ENCODE measurements at places on chromosomes 6 and 20.

DNA sequence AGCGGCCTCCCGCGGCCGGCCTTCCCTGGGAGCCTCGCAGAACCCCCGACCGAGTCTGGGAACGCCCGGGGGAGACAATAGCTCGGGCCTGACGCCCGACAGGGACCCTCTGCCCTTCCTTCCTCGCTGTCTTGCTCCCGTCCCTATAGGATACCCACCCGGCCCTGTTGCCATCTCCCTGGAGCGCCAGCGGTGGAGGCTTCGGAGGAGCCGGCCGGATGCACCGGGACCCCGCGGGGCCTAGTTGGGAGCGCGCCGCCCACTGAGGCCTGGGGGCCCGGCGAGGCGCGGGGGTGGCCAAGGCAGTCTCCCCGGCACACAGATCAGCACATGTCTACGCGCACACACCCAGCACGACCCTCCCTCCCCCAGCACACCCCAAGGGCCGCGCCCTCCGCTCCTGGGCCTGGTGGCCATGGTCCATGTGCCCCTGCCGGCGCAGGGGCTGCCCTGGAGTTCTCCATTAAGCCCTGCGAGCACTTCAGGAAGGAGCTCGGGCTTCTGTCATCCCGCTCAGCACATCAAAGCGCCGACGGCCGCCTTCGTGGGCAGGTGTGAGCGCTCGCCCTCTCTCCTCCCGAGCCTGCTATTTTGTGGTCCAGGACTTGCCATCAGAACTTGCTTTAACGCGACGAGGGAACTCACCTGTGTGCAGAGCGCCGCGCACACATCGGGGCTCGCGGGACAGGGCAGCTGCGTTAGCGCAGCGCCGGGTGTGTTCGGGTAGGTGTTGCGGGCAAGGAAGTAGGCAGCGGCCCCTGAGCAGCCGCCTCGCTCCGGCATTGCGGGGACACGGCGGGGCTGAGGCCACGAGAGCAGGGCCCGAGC, 3.7 kb downstream of the FOXF2 start:
- DNase-seq, result no peak

- DNase-seq, result no peak
Measured at GRCh38 chr6:107460083-107460631, 793 bp upstream of the PDSS2 start.

DNA sequence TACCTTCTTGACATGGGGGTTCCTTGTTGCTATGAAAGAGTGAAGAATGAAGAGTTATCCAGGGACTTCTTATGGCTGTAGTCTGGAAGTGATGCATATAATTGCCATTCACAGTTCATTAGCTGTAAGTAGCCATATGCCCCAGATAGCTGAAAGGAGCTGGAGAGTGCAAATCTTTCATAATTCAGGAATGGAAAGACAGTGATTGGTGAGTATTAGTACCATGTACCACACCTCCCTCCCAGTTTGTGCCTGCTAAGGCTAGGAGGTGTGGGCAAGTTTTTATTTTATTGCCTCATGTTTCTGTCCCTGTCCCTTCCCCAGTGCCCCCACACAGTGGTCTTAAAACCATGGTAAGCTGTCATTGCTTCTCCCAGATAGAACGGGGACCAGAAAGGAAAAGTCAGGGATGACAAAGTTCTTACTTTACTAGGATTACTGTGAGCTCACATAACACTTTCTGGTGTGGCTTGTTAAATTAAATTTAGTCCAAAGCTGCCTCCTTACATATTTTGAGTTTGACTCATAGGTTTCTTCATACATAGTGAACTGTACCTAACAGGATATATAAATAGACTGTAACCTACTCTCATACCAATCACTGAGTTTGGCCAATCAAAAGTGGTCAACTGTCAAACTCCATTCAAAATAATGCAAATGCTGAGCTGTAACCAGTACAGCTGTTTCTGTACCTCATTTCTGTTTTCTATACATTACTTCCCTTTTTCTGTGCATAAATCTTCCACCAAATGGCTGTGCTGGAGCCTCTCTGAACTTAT, 119.4 kb downstream of the RFPL4B start:
- no peak for DNase-seq

DNA sequence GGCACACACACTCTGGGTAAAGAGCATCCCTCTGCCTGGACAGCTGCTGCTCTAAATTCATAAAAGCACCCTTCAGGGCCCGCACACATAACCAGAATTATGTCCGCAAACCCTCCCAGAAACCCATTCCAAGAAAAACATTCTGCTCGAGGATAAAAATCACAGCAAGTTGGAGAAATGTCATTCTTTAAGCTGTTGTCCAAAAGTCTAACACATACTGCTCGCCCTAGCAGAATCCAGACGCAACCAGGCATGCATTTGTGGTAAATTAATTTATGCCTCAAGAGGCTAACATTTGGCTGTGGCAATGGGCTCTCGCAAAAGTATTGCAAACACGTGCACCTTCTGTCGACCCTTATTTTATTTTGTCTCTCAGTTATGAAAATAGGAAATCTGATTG, 116.1 kb upstream of the INSM1 start:
- DNase-seq, result no peak

GRCh38 chr6:84688141-84688873, 76.1 kb downstream of the TBX18 start:
- DNase-seq, result no peak

- DNase-seq, result no peak
Measured at GRCh38 chr20:50562262-50562701, 52.1 kb downstream of the PTPN1 start.

DNA sequence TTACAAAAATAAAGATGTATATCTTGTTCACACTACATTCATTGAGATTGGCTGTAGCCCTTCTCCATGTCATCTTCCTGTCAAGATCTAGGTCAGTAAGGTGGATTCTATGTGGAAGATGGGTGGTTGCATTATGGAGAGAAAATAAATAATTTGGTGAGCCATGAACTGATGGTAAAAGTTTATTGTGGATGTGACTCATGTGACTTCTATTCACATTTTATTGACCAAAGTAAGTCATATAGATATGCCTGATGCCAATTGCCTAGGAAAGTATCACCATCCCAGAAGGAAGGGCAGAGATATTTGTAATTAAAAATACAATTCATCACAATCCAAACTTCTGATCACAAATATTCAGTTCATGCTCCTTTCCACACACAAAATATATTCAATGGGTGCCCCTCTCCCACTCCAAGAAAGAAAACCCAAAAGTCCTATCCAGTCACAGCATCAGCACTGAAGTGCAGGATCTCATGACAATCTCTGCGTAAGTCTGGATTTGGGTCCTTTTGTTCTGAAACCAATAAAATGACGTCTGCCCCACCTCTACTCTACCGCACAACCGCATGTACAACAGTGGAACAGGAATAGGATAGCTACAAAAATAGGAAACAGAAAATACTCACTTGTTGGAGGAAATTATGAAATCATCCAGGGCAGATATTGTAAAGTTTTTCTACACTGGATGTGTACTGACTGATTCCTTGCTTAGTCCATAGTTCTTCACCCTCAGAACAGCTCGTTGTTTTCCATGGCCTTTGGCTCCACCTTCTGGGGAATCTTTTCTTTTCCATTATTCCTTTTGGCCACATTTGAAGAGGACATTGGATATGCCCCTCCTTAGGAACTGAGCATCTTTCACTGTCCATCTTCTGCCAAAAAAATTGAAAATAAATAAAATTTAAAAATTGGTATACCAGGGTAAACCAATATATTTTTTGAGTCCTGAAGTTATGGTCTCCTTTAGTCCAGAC, 16.1 kb upstream of the SLC17A3 start:
- DNase-seq, result peak; percentile 23

DNA sequence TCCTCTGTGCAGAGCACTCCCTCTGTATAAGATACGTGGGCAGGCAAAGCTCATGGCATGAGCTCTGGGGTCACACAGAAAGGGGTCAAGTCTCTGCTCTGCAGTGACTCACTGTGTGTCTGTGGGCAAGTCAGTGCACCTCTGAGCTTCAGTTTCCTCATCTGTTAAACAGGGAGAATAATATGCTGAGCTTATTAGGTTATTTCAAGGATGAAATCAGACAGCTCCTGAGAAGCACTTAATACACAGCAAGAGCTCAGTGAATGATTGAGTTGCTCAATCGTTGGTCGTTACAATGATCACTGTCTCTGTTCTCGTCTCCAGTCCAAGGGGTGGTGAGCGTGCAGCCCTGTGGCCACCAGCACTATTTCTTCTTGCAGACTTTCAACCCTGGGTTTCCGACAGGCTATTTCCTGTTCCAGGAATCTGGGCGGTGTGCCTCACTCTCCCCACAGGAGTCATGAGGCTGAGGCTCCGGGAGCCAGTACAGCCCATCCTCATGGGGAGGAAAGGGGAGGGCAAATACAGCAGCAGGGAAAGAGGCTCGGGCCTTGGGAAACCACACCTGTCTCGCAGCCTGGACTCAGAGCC, 28.9 kb downstream of the KIAA1755 start:
- no peak for DNase-seq

DNA sequence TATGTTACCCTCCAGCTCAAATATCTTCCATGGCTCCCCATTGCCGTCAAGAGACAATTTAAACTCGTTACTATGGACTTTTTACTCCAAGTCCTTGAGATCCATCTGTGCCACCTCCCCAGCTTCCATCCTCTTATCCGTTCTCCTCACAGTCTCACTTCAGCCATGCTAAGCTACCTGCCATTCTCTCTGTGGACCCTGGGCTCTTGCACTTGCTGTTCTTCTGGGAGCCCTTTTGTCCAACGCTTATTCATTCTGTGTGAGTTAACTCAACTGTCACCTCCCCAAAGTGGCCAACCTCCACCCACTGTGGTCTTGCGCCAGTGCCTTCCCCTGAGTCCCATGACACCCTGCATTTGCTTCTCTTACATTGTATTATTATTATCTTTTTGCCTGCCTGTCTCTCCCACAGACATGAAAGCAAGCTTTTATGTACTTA, 132.4 kb downstream of the BCAS1 start:
- DNase-seq, result no peak

DNA sequence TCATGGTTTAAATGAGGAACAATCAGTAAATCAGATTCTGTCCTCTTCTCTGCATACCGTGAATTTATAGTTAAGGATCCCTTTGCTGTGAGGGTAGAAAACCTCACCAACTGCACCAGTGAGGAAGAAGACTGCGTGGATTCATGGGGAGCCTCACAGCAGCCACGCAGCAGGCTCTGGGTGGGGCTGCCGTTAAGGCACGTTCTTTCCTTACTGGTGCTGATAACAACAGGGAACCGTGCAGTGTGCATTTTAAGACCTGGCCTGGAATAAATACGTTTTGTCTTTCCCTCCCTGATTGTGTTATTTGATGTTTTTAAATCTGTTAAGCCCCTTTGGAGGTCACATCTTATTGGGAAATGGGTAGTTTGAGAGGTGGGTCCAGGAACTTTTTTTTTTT, 17.6 kb upstream of the MYLK2 start:
- no peak for DNase-seq

DNA sequence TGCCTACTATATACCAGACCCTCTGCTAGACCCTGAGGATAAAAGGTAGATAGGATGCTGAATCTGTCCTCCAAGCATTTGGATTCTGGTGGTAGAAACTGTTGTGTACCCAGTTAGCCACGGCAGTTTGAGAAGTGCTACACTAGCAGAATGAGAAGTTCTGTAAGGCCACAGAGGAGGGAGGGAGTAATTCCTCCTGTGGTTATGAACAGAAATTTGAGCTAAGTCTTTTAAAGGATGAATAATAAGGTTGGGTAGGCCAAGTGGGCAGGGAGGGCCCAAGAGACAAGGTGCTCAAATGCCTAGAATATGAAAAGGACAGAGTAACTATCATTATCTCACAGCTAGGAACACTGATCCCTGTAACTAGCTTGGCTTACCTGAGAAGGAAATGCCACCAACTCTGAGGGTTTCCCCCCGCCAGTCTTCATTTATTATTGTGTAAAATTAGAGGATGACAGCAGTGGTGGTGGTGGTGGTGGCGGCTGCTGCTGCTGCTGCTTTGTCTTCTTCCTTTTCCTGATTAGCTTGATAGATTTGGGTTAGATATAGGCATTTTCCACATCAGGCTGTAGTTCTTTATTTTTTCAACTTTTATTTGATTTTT, 243.3 kb downstream of the PRL start:
- no peak for DNase-seq

- no peak for DNase-seq
Measured at GRCh38 chr6:117677553-117678141, 2.4 kb downstream of the NUS1 start.

DNA sequence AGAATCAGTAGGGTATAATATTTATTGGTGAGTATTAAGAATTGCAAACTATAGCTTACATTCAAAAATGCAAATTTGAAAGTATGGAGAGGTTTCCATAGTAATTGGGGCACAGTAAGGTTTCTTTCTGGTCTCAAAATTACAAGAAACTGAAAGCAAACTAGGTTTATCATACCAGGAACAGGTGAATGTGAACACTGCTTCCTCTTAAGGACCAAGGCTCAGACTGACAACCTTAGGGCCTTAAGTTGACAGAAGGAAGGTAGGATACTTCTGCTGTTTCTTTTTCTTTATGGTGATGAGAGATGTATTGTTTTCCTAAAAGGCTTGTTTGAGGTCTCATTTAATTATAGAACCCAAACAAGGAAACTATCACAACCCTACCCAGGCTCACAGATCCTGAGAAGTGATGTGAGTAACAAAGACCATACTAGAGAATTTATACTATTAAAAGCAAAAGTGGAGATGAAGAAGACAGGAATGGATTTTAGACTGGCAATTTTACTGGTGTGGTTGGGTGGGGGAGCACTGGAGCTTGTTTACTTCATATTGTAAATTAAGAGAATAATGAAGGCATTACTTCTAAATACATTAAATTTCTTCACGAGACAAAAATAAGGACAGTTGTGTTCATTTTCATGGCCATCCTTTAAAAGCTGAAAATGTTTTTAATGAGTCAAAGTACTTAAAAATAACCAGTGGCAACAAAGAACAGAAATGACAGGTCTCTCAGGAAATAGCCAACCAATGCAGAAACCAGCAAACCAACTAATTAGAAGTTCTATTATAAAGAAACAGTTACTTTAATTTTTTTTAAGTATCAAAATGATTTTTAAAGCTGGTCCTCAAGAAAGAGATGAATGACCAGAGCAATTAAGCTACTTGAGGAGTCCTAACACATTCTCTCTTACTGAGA, 21.3 kb downstream of the STAU1 start:
- no peak for DNase-seq

DNA sequence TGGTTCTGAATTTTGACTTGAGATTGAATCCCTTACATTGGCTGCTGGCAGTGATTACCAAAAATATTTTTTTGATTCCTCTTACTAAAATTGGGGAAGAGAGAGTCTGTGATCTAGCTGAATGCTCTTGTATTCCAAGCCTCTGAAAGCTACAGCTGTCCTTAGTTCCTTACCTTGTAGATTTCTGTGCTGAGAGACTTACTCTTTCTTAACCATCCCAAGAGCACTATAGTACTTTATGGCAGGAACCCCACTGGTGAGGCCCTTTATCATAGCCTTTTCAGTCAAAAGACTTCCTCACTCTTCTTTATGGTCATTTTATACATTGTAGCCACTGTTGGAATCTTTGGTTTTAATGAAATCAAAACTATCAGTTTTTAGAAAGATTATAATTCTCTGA, 19.1 kb upstream of the ERVFRD-1 start:
- DNase-seq, result no peak
